ENCODE measurements at places on chromosomes 3 and 15.

DNA sequence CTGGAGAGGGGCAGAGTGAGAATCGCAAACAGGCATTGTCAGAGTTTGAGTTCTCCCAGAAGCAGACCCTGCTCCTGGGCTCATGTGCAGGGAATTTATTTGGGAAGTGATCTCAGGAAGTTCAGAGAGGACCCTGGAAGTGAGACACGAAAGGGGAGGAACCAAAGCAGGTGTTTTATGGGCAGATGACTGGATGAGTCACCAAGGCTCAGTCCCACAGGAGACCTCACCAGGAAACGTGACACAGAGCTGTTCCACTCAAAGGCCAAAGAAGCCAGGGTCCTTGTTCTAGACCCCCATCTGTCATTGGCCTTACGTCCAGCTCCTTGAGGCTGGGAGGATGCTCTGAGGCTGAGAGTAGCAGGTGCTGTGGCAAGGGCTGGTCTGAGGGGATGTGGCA lies 43.4 kb upstream of the SEC22A start:
- no peak for DNase-seq

- no peak for DNase-seq
Measured at GRCh38 chr3:8723612-8724011, 10.0 kb upstream of the CAV3 start.

DNA sequence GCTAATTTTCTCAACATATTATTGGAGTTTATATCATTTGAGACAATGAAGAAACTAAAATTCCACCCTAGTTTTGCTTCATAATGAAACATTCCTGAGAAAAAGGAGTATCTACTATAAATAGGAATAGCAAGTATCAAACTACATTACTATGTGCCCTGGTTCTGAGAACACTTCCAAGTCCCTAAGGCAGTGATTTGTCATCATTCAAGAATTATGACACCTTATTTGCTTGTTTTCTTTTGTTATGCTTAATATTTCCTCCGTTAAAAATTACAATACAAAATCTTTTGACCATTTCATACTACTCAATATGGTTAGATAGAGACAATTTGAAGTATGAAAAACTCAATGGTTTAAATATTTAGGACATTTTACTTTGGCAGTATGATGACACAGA lies 707.8 kb upstream of the GOLIM4 start:
- no peak for DNase-seq

- DNase-seq = no peak
Measured at GRCh38 chr15:64894395-64895056, 17.2 kb upstream of the ANKDD1A start.

DNA sequence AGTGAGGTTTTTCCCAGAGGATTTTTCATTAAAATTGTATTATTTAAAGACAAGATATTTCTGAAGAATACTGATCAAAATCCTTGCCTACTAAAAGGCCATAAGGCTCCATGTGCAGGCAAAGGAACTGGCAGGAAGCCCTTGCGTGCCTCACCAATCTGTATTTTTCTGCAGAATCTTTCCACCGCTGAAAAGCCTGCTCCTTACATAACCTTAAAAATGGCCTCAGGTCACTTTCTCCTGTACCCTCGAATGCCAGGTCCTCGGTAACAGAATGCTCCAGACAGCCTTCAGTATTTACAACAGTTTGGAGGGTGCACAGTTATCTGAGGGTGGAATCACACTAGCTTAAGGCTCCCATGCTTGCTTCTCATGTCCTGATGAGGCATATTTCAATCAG lies 3.2 kb downstream of the MORC1 start:
- DNase-seq = no peak

DNA sequence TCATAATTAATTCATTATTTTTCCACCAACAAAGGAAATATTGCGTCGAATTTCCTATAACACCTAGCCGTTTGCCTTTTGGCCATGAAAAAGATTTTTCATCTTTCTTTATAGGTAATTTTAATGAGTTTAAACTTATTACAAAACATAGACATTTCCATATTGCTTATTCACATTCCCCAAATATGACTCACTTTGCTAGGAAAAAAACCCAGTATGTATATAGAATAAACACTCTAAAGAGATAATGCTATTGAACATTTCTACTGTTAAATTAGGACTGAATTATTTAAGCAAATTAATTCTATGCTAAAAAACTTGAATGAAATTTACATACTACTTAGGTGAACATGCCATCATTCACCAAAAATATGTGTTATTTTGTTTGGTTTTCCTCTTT lies 16.2 kb downstream of the ZPLD1 start:
- DNase-seq = no peak

- no peak for DNase-seq
Measured at GRCh38 chr3:108145578-108145977, 54.7 kb upstream of the CD47 start.

DNA sequence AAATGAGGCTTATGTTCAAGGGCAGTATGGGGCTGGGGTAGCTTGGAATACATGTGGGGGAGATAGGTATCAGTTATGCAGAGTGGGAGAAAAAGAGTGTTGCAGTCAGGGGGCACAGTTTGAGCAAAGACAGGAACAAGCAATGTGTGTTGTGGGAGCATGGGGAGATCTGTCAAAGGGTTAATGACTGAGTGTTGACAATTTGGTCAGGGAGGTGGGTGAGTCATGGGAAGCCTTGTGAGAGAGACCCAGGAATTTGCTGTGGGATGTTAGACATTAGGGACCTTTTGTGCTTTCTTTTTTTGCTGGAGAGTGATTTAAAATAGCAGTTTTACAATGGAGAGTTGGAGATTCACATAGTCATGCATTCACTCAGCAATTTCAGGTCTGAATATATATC lies 221.6 kb upstream of the NR2E3 start:
- no peak for DNase-seq

- DNase-seq = no peak
Measured at GRCh38 chr3:184811034-184811433, 932 bp upstream of the VPS8 start.

DNA sequence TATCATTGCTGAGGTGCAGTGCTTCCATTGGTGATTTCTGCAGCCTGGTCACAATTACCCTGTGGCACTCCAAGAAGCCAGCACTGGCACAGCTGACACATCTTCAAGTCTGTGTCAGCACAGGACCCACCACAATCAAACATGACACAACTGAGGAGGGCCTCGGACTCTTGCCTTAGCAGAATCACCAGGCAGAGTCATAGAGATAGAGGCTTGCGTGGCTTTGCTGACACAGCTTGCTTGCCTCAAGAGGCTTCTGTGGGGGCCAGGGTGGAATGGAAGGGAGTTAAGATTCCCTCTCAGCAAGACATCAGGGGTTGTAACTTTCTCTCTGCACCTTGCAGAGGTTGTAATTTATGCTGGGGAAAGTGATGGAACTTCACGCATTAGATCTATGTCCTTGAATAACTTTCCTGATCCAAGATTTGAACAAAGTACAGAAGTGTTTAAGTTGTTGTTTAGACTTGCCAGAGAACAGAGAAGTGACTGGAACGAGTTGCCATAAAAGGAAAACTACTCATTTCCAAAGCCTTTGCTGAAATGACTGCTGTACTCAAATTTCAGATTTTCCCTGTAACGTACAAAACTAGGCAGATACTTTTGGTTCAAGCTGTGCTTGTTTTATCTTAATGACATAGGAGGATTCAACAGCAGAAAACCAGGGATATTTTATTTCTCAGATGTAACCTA lies 170.7 kb downstream of the DIPK2A start:
- DNase-seq = no peak

- DNase-seq = no peak
Measured at GRCh38 chr3:179046497-179047353, 24.9 kb downstream of the ZMAT3 start.

GRCh38 chr15:30042556-30042955 lies 40.2 kb upstream of the GOLGA8J start:
- DNase-seq = peak; percentile 70

DNA sequence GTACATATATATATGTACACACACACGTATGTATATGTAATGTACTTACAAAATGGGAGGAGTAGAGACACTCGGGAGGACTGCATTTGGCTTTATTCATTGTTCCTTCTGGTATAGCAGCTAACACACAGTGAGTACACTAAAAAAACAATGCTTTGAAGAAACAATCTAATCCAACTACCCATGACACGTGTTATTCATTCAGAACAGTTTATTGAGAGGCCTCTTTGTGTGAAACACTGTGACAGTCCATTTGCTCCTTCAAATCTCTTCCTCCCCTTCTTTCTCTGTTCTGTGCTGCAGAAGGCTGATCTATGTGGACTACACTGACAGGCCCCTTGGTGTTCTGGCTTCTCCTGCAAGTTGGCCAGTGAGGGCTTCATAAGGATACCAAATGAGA lies 1075.9 kb upstream of the CFAP20DC start:
- peak; percentile 90 for DNase-seq

DNA sequence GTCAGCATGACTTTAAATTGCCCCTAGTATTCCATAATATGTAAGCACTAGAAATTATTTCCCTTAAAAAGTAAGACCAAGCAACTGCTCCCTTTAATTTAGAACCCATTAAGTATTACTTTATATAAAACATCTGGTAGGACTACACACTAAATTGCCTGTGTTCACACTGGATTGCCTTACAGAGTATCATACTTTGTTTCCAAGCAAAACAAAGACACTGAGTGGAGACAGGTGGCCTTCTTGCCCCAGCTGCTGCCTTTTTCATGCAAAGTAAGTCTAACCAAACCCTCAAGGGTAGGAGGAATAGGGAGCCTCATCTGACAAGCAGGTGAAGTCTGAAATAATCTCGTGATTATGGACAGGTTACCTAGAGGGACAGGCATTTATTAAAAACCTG lies 87.3 kb downstream of the PEX5L start:
- peak; percentile 35 for DNase-seq

DNA sequence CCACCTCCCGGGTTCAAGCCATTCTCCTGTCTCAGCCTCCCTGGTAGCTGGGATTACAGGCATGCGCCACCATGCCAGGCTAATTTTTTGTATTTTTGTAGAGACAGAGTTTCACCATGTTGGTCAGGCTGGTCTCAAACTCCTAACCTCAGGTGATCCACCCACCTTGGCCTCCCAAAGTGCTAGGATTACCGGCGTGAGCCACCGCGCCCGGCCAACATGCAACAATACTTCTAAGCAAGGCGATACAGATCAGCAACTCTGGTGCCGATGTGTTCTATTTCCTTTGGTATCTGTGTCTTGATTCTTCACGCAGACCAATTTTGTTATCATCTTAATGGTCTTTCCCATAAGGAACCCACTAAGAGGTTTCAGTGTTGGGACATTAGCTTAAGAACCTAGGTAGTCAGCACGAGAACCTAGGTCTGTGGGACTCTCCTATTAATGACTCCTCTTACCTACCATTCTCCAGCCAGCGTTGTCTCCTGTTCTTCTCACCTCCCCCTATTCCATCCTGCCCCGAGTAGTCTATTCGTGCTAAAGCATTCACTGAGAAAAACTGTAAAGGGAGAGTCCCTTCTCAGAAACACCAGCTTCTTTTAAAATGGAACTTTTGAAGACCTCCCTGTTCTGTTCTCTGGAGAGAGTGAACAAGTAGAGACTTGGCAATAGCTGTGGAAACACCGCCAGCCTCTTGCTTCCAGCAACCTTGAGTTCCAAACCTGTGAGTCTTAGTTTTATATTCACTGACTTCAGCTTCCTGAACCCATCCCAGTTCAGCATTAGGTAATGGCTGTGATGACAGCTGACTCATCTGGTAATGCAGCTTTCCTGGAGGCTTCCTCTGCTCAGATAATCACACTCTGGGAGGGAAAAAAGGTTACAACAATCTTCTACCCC lies 61.2 kb downstream of the TSC22D2 start:
- no peak for DNase-seq

- DNase-seq = no peak
Measured at GRCh38 chr15:58877999-58878825, 55.3 kb downstream of the SLTM start.

GRCh38 chr3:158830391-158830790 lies 28.5 kb downstream of the MFSD1 start:
- DNase-seq = no peak

- DNase-seq = no peak
Measured at GRCh38 chr3:46512191-46512749, 14.5 kb downstream of the RTP3 start.

GRCh38 chr3:25783661-25784512 lies 644 bp upstream of the NGLY1 start:
- no peak for DNase-seq

DNA sequence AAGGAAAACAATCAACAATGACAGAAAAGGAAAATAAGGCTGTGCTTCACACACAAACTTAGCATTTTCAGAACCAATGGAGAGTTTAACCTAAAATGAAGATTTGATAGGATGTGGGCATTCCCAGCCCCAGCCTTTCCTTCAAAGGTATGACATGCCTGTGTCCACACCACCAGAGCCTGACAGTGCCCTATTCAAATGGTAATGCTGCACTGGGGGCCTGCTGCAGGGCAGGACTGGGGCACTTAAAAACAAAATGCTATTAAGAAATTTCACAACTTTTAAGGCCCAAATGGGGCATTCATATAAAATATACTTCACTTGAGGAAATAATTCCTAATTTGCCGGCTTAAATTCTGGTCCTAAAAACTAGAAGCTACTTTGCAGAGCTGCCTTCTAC lies 30.9 kb upstream of the TKT start:
- DNase-seq = peak; percentile 31

DNA sequence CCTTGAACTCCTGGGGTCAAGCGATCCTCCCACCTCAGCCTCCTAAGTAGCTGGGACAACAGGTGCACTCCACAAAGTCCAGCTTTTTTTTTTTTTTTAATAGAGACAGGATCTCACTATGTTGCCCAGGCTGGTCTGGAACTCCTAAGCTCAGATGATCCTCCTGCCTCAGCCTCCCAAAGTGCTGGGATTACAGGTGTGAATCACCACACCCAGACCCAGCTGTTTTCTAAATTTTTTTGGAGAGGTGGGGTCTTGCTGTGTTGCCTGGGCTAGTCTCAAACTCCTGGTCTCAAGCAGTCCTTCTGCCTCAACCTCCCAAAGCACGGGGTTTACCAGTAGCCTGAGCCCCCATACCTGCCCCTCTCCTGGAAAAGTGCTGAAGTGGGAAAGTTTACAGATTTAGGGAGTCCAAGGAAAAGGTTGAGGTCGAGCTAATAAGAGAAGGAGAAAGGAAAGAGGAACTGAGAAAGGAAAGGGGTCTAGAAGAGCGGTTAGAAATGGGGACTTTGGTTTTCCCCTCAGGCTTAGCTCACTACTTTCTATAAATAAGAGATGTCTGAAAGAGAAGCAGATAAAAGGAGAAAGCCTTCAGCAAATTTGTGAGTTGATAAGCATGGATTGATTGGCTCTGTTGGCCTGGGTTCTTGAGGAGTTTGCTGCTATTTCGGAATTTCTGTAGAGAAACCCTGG lies 23.6 kb downstream of the UBE2E1 start:
- DNase-seq = no peak

DNA sequence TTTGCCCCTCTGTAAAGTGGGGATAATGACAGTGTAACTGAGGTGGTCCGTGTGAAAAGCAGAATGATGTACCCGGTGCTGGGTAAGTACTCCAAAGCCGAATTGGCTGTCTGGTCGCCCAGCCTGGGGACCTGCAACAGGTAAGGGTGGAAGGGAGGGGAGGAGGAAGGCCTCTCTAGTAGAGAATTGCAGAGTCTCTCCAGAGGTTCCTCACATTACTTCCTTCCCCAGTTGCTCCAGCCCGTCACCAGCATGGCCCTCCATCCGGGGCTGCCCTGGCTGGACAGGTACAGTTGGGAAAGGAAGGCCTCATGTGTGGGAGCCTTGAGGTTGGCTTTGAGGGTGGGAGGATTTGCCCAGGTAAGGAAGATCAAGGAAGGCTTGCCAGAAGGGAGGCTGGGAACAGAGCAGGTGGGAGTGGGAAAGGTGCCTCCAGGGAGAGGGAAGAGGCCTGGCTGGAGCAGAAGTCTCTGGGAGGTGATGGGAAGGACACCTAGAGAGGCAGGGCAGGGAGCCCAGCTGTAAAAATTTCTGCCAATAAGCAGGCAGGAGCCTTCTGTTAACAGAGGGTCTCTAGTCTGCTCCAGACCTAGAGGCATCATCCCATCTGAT lies 1.7 kb upstream of the PSTPIP1 start:
- DNase-seq = no peak

- peak; percentile 41 for DNase-seq
Measured at GRCh38 chr15:38068626-38069391, 134.4 kb downstream of the TMCO5A start.

Data from globus pallidus (tissue), 1 donor.